Right renal pelvis (tissue), 4 donors: ENCODE measurements at places on chromosomes 5 and 9. TPM values are rescaled to one million over a fixed set of nuclear protein-coding genes. Genes with fewer than 3 reads are reported as not detected.
A peak's percentile ranks its signal among the peaks of the same experiment; 100 is the strongest.

- no peak for DNase-seq
These were observed 338.0 kb downstream of the ACTL7B start for GRCh38 chr9:108517651-108518365.

DNA sequence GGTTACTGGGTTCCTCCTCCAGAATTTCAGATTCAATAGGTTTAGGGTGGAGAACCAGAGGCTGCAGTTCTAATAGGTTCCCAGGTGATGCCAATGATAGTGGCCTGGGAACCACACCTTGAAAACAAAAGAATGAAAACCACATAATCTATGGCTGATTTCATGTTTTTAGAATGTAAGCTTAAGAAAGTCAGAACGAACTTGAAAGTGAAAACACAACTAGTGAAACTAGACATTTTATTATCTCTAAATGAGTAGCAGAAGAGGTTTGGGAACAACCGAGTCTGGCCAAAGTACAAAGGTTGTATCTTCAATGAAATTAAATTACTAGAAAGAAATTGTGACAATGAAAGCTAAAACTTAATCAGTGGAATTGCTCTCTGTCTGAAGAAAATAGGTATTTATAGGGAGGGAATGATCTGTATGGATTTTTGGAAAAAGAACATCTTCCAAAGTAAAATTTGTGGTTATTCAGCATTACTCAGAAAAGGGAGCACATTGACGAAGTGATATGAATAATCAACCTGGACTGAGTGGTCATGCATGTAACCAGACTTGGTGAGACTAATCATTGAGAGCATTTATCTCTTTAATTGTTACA, 24.9 kb upstream of the CEP120 start:
- no peak for DNase-seq

- DNase-seq: no peak
These were observed 262.0 kb downstream of the SAXO1 start for GRCh38 chr9:18771011-18771410.

DNA sequence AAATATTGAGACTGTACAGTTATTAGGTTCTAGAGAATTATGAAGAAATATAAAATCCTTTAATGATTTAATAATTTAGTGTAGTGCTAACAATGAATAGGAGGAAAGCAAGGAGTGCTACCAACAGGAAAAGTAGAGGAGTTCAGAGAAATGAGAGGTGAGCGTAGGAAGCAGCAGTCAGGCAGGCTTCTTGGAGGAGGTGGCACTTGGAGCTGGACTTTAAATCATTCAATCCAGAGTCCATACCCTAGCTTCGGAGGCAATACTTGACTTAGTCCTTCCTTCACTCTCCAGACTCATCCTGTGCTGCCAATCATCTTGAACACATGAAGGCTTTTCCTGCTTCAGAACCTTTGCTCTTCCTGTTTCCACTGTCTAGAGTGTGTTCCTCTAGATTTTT, 254.3 kb downstream of the GRIA1 start:
- DNase-seq: no peak

DNA sequence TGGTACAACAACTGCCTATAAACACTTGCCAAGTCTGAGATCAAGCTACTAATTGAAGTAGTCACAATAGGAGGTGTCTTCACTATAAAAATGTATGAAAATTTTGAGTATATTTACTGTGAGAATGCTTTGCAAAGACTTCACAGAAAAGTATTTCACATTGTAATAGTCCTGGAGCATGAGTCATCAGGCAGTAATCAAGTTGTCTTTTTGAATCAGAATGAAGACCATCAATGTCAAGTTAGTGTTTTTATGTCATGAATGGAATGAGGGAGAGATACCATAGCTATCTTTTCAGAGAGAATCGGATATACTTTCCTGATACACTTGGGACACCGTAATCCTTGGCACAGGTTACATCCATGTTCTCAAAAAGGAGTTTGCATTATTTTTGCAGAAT, 466.9 kb upstream of the ARRDC3 start:
- no peak for DNase-seq

DNA sequence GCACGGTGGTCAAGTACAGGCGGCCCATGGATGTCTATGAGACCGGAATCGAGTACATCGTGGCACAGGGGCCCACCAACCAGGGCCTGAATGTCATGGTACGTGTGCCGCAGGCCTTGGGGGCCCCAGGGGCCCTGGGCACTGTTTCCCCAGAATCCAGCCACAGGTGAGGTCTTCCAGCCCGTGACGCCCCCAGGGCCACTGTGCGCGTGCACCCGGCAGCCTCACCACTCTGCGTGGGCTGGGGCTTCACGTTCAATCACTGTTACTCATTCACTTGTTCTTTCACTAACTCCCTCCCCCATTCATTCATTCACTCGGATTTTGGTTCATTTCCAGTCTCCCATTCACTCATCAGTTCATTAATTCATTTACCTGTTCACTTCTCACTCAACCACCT, 12.6 kb downstream of the ADAMTSL2 start:
- DNase-seq: no peak

DNA sequence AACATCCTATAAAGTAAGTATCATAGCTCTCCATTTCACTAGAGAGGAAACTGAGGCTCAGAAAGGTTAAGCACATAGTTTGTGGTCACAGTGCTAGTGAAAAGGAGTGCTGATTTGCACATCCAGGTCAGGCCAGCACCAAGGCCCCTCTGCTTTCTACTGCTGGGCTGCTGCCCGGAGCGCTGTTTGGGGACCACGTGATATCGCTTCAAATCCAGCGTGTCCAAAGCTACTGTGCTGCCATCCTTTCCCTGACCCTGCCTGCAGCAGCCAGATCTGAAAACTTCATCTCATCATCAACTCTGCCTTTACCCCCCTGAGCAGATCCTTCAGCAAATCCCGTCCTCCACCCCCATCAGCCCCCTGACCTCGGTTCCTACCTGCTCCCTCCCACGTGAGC, 40.7 kb upstream of the AKNA start:
- no peak for DNase-seq

GRCh38 chr9:21414220-21414940, 5.5 kb downstream of the IFNA8 start:
- DNase-seq: no peak

DNA sequence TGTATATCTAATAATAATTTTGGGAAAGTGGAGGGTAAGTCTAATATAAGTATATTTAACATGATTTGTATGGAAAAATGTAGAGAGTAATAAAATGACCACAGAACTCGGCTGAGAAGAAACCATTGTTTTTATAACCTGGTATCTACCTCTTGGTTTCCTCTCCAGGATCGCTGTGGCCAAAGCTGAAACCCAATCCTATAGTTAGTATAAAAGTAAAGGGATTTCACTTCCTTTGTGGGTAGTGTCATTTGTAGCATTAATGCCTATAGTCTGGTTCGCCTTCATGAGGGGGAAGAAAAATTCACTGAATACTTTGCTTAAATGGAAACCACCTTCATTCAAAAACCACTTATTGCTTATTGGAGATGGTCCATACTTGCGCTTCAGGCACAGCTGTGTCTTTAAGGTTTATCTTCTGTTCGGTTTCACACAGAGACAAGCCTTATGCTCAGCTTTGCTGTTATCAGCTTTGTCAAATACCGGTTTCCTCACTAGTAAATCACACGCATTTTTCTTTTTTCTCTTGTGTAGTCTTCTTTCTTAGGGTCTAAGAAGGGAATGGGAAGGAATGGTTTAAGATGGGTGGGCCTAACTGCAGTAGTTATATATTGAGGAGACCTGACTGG, 12.1 kb downstream of the PIK3R1 start:
- no peak for DNase-seq

- peak; percentile 29 for DNase-seq
These were observed 2.0 kb upstream of the HAUS6 start for GRCh38 chr9:19104515-19105282.

- DNase-seq: no peak
These were observed 6.0 kb downstream of the OLFML2A start for GRCh38 chr9:124782661-124783574.

DNA sequence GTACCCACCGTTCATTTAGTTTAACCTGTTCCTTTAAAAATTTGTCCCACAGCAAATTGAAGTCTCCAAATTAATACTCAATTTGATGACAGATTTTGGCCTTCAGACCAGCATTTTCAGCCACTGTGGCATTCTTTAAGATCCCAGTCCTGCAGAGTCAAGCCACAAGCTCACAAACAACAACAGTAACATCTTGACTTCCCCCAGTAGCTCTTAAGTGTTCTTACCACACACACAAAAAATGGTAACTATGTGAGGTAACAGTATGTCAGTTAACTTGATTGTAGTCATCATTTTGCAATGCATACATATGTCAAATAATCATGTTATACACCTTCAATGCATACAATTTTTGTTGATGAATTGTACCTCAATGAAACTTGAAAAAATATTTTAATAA, 247.9 kb downstream of the LURAP1L start:
- DNase-seq: no peak

GRCh38 chr9:6673326-6674025, 27.9 kb upstream of the GLDC start:
- DNase-seq: no peak

DNA sequence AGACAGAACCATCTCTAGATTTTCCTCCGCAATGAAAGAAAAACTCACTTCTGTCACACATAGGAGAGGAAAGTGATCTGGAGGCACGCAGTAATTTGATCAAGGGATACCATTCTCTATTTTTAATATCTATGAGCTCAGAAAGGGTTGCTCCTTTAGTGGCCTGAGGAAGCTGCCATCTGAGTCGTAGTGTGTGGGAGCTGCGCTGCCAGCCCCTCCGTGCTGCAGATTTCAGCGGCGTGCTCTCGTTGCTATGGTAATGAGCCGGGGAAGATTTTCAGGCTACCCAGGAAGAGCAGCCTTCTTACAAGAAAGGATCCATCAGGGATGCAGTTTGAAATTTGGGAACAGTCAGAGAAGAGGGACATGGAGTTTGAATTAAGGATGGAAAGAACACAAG, 17.1 kb upstream of the GOLM1 start:
- DNase-seq: no peak

- DNase-seq: no peak
These were observed 159.1 kb downstream of the FAM114A2 start for GRCh38 chr5:153879596-153879995.

DNA sequence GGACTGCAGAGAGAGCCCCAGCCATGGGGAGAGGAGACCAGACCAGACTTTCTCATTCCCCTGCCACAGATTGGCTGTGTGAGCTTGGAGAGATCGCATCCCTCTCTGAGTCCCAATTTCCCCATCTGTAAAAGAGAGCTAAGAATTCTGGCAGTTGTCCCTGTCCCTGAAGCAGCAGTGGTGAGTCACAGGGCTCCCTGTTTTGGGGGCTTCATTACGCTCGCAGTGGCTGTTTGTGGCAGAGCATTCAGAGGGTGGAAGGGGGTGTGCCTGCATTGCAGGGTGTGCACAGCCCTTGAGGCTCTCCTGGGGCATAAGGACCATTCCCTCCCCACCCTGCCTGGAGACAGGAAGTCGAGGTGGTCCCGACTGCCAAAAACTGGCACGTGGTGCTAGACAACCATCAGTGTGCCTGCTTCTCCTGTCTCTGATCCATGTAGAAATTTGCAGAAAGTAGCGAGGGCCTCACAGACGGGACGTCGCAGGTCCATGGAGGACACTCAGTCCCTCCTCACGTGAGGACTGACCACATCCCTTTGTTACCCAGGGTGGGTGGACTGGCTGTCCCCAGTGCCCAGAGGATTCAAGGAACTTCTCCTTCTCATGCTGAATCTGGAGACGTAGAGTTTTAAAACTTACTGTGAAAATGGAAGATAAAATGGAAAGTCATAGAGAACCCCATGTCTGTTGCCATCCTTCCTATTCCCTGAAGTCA, 35.3 kb downstream of the HRH2 start:
- DNase-seq: no peak

- no peak for DNase-seq
These were observed 19.0 kb downstream of the HNRNPK start for GRCh38 chr9:83960991-83961390.

GRCh38 chr9:1879501-1879900, 135.6 kb upstream of the SMARCA2 start:
- no peak for DNase-seq

- DNase-seq: peak; percentile 32
These were observed 221.2 kb downstream of the TMEM167A start for GRCh38 chr5:82855893-82856550.

DNA sequence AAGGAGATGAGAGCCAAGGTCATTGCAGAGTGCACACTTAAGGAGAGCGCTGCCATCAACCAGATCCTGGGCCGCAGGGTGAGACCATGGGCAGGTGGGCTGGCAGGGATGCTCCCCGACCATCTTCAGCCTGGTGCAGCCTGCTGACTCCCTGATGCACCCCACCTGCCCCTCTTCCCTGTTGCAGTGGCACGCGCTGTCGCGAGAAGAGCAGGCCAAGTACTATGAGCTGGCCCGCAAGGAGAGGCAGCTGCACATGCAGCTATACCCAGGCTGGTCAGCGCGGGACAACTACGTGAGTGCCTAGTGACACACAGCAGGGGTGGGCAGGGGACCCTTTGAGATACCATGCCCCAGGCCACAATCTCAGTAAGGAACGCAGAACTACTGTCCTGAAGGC, 28.3 kb downstream of the TCF7 start:
- DNase-seq: no peak

- DNase-seq: no peak
These were observed 7.8 kb downstream of the IGFBPL1 start for GRCh38 chr9:38416461-38416860.

- DNase-seq: no peak
These were observed 457.9 kb upstream of the PTGER4 start for GRCh38 chr5:40221796-40222195.

The C9orf153 gene
- polyA plus RNA-seq: 0.16 TPM

The GRIA1 gene
- polyA plus RNA-seq: 5.4 TPM

The ASB6 gene
- 18.3 TPM for polyA plus RNA-seq

The RARS1 gene
- polyA plus RNA-seq: 81.7 TPM

The ODF2 gene
- 42.7 TPM for polyA plus RNA-seq

The CAAP1 gene
- 46.3 TPM for polyA plus RNA-seq

The PCDHGA4 gene
- polyA plus RNA-seq: 2.3 TPM

The FASTKD3 gene
- polyA plus RNA-seq: 28.2 TPM

The ZNF879 gene
- polyA plus RNA-seq: 7.2 TPM

The TNFSF15 gene
- 10.3 TPM for polyA plus RNA-seq

The ZSWIM6 gene
- polyA plus RNA-seq: 32.7 TPM

The SLC35D2 gene
- 39.7 TPM for polyA plus RNA-seq

The MRNIP gene
- 30.7 TPM for polyA plus RNA-seq

The GMCL2 gene
- 0.12 TPM for polyA plus RNA-seq

The GLDC gene
- polyA plus RNA-seq: 20.0 TPM

The SMIM33 gene
- polyA plus RNA-seq: not detected

The PPP3R2 gene
- polyA plus RNA-seq: 0.04 TPM
